Stimulated activated CD8-positive, alpha-beta memory T cell treated with anti-CD3 and anti-CD28 coated beads, Interleukin-2, amount 100 ng/mL, for 1 hour (primary cell): ENCODE measurements at places on chromosomes 12 and 14.

GRCh38 chr12:54993181-54993835 lies 8.7 kb upstream of the TESPA1 start:
- DNase-seq: peak; percentile 27

DNA sequence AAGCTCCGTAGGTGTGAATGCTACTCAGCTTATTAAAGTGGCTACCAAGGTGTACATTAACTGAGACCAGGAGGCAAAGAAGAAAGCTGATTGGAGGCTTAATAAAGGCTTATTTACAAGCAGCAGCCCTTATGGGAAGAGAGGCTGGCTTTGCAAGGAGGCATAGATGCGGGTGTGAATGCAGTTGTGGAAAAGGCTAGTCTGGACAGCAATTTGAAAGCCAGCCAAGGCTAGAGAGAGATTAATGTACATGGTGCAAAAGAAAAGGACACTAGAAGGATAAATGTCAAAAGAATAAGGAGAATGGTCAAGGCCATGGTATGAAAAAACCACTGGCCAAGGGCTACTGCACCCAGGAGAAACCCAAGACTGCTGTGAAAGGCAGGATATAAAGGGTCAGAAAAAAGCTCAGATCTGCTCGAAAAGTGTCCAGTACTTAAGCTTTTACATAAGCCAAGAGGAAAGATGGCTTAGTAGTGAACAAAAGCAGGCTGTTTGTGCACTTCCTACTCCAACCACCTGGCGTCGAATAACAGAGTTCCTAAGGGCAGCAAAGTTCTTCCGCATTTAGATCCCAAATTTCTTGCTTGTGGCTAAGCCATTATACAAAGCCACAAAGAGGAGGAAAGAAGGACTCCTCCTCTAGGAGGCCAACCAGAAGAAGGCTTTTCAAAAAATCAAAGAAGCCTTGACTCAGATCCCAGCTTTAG lies 24.0 kb downstream of the KLRK1 start:
- no peak for DNase-seq

DNA sequence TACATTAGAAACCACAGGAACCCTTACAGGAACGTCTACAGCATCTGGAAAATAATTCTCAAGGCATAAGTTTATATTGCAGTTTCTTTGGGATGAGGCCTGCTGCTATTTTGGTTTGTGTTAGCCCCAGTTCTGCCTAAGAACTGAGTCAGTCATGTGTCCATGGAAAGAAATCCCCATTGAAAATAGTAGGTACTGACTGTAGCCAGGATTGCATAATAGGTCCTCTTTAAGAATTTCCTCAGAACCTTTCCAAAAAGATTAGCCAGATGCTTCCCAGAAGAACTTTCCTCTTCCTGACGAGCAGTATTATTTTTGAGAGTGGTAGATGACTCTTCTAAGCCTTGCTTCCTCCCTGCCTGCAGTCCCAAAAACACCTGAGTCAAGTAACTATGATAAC lies 52.6 kb downstream of the RASSF8 start:
- DNase-seq: no peak

GRCh38 chr12:45828402-45828801 lies 98.9 kb downstream of the ARID2 start:
- no peak for DNase-seq

- peak; percentile 17 for DNase-seq
These were observed 19.3 kb upstream of the KRT7 start for GRCh38 chr12:52213564-52214420.

- DNase-seq: no peak
These were observed 35.0 kb downstream of the ERH start for GRCh38 chr14:69363055-69363454.

DNA sequence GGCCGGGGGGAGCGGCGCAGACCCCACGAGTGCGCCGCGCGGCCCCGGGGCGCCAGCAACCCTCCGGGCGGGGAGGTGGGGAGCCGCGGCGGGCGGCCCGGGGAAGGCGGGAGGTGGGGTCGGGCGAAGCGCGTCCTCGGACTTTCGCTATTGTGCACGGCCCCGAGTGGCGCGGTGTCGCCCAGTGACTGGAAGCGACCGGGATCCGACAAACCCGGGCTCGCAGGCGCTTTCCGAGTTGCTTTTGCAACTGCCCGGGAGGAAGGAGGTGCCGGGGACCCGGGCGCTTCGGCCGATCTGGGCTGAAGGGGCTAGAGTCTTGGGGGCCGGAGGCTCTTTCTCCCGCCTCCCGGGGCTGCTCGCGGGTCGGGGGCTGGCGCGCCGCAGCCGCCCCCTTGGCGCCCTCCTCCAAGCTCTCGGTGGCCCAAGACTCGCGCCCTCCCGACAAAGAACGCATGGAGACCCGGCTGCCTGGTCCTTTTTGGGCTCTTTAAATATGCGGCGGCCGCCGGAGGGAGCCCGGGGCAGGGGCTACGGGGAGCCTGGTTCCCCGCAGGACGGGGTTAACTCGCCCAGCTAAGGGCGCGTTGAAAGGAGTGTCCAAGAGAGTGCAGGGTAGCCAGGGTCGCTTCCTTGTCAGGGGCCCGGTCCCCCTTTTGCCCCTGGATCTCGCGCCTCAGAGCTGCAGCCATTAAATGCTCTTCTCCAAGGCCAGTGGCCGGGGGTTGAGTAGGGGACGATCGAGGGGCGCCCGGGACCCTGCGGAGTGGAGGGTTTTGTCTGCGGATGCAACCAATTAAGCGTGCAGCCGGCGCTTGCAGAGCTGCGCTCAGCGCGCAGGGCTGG lies 1.4 kb downstream of the HMGA2 start:
- no peak for DNase-seq
